ENCODE measurements at places on chromosomes 6 and 20.

GRCh38 chr6:30061858-30062458, 893 bp downstream of the POLR1H start:
- no peak for DNase-seq

DNA sequence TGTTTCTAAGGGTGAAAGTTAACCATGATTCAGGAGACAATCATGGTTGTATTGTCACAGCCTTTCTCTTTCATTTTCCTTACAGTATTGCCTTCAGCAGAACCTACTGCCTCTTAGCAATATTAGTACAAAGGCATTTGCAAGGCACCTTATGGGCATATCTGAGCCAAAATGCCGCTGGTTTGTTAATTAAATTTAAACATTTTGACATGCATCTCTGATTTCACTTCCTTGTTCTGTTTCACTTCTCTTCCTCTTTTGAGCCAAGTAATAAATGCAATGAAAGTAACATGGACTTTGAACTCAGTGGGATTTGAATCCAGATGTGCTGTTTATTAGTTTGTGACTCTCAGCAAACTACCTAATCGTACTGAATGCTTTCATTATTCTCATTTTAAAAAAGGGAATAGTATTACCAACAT, 467.4 kb upstream of the CITED2 start:
- no peak for DNase-seq

GRCh38 chr6:43359381-43359780, 10.1 kb downstream of the ZNF318 start:
- no peak for DNase-seq

DNA sequence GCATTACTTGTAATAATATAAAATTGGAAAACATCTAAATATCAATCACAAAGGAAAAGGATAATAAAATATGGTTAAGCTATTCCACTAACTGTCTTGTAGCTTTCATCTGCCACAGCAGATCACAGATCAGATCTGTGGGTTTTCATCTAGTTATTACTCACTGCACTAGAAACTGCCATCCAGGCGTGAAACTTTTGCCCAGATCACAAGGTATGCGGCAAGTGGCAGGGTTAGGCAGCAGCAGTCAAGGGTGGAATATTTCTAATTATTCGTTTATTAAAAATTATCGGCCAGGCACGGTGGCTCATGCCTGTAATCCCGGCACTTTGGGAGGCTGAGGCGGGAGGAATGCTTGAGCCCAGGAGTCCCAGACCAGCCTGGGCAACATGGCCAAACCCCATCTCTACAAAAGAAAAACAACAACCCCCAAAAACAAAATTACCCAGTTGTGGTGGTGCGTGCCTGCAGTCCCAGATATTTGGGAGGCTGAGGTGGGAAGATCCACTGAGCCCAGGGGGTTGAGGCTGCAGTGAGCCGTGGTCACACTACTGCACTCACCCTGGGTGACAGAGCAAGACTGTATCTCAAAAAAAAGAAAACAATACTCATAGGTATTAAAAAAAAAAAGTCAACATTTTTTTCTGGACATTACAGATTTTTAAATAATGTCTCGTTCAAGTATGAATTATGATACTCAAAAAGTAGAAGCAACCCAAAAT, 32.1 kb downstream of the BEND3 start:
- no peak for DNase-seq

GRCh38 chr6:134995536-134995935, 45.6 kb upstream of the ALDH8A1 start:
- no peak for DNase-seq

- no peak for DNase-seq
Observed at GRCh38 chr20:6644813-6645628, 122.5 kb upstream of the BMP2 start.

DNA sequence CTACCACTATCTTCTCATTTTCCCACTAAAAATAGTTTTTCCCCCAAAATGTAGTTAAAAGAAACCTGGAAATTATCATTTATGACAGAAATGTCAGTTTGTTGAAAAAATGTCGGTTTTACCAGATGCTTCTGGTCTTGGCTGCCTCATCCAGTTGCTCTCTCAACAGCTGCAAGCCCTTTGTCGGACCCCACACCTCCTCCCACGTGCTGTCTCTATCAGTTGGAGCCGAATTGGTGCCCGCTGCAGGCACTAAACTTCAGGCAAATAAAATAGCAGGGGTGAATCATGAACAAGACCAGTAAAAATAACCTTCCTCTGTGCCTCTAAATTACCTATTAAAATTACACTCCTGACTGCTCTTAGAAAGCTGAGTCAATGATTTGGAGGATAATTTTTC, 129.5 kb upstream of the CEP162 start:
- DNase-seq: no peak

- no peak for DNase-seq
Observed at GRCh38 chr20:57826666-57827287, 117.0 kb upstream of the PMEPA1 start.

- no peak for DNase-seq
Observed at GRCh38 chr6:48111143-48111506, at the start of gene PTCHD4. Gene PTCHD4, minus strand, starts transcription at chr6:48111197. Its CDS starts 42,240 bp downstream, at chr6:48068957.

- DNase-seq: no peak
Observed at GRCh38 chr20:43983904-43984361, 69.3 kb downstream of the TOX2 start.

DNA sequence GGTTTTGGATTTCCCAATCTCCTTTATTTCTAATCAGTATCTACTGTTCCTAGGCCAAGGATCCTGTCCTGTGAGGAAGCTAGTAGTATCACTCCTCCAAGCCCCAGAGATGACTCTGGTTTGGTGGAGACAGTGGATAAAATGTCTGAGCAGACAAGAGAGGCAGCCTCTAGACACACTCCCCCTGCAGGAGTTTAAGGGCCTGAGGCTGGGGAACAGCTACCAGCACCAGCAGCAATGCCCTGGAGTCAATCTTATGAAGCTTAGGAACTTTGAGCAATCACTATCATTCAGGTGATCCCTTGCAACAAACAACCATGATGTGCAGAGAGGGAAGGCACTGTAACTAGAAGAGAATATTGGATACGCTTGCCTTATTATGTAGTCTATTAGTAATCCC, 384.7 kb upstream of the ID4 start:
- DNase-seq: no peak

- no peak for DNase-seq
Observed at GRCh38 chr6:141809901-141810300, 322.8 kb upstream of the GJE1 start.

DNA sequence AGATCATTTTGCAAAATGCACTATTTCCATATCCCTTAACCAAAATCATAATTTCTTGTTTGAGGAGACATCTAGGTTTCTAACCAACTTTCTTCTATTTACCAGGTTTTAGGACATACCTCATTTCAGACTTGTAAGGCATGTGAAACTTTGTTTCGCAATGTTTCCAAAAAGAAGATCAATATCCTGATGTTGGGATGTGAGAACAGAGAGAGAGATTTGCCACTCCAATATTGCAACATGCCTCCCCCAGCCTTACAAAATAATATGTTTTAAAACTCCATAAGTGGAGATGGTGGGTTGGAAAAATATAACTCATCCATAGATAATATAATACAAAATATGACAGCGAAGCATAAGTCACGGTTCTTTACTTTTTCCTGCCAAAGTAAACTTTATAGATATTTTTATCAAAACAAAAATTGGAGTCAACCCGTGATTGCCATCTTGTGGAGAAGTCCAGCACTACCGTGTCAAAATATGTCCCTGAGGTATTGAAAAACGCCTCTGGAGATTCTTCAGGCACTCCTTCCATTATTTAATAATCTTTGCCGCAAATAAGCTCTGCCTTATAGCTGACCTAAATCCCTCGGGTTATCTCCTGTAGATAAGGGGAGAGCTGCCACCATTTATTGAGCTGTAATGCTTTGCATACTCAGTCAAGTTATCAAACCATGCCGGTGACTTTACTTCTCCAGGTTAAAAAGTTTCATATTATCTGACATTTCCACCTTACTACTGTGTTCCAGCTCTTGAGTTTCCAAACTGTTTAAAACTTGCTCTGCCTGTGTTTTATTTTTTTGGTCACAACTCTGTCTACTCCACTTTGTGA, 534.2 kb downstream of the HACE1 start:
- no peak for DNase-seq

- no peak for DNase-seq
Observed at GRCh38 chr20:53672484-53673129, 79.0 kb upstream of the ZNF217 start.

DNA sequence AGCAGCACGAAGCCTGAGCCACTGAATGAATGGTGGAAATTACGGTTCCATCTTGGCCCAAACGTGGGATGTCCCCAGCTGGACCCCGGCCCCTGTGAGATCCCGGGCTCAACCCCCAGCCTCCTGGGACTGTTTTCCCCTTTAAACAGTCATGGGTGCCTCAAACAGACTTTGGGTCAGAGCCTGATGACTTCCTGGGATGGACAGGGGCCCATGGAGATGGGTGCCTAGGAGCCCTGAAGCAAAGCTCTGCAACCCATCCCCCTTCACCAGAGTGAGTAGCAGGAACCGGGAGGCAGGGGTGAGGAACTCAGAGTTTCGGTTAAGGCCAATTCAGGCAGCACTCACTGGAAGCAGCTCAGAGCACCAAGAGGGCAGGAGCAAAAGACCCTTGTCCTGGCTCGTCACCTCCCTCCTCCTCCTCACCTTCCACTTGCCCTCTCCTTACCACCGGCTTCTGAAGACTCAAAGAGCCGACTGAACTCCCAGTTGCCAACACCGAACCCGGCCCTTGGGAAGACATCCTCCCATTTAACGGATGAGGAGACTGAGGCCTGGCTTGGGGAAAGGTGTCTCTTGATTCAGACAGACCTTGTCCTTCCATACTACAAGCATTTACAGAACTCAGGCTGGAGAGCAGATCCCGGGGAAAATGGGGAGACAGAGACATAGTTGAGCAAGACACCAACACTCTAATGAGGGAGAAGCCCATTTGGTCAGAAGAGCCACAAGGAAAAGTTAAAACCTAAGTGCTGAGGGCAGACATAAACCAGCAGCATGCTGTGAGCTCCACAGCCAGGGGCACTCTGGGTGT, 14.9 kb upstream of the TLDC2 start:
- DNase-seq: no peak

GRCh38 chr20:64119681-64120341, 12.4 kb upstream of the NPBWR2 start:
- DNase-seq: no peak

GRCh38 chr6:35960187-35960586, 39.3 kb upstream of the SRPK1 start:
- no peak for DNase-seq

- DNase-seq: no peak
Observed at GRCh38 chr20:35192118-35192872, 20.4 kb downstream of the PROCR start.

- DNase-seq: no peak
Observed at GRCh38 chr6:130945401-130945919, 117.6 kb downstream of the EPB41L2 start.

- DNase-seq: no peak
Observed at GRCh38 chr20:8352486-8352885, 220.4 kb downstream of the PLCB1 start.

- DNase-seq: no peak
Observed at GRCh38 chr6:144481527-144481926, 196.4 kb downstream of the UTRN start.

DNA sequence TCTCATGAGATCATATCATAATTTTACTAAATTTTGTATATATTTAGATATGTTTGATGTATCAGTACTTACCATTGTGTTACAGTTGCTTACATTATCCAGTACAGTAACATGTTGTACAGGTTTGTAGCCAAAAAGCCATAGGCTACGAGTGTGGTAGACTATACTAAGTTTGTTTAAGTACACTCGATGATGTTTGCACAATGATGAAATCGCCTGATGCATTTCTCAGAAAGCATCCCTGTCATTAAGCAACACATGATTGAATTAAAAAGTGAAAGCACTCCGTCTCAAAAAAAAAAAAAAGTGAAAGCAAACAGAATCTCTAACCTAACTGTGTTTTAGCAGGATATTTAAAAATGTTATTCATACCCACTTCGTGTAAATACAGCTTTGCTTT, 104.9 kb upstream of the TFAP2D start:
- DNase-seq: no peak

- no peak for DNase-seq
Observed at GRCh38 chr6:46821458-46821881, 28.3 kb downstream of the MEP1A start.

- DNase-seq: no peak
Observed at GRCh38 chr6:148021165-148021564, 321.5 kb upstream of the SASH1 start.

DNA sequence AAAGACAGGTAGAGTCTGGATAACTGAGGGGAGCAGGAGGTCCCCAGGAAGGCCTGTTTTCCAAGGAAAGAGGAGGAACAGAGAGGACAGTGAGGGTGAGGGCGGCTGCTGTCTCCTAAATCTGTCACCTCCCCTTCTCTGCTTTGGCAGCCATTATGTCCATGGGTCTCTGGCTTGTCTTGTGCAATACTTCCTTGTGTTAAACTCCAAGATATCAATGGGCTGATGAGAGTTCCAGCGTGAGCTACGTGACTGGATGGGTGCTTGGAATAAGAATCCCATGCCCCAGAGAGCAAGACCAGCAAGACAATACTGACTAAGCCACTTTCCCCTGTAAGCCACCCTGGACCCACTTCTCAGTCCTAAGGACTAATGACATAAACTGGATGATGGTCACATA, 26.3 kb upstream of the DNAAF9 start:
- DNase-seq: no peak
